ENCODE measurements at places on chromosomes 2 and 18. TPM values are rescaled to one million over a fixed set of nuclear protein-coding genes. Genes with fewer than 3 reads are reported as not detected.

The OR6B2 gene
- total RNA-seq = not detected

The ACMSD gene
- not detected for total RNA-seq

The MYO5B gene
- total RNA-seq = 22.6 TPM

The C2orf15 gene
- total RNA-seq = not detected

- H3K27ac ChIP-seq = no peak overlapping the region
- no peak overlapping the region for H3K4me3 ChIP-seq
- no peaks in the 10 kb centered on the region for H3K36me3 ChIP-seq
- H3K27me3 ChIP-seq = no peaks in the 10 kb centered on the region
Observed at GRCh38 chr2:230972046-230972445, 23.9 kb upstream of the SPATA3 start.

GRCh38 chr18:47333926-47334635, 82.6 kb upstream of the SKOR2 start:
- no peaks in the 10 kb centered on the region for H3K4me1 ChIP-seq
- H3K36me3 ChIP-seq = no peaks in the 10 kb centered on the region
- H3K4me3 ChIP-seq = no peak overlapping the region
- no peak for DNase-seq
- no peak overlapping the region for H3K27ac ChIP-seq

DNA sequence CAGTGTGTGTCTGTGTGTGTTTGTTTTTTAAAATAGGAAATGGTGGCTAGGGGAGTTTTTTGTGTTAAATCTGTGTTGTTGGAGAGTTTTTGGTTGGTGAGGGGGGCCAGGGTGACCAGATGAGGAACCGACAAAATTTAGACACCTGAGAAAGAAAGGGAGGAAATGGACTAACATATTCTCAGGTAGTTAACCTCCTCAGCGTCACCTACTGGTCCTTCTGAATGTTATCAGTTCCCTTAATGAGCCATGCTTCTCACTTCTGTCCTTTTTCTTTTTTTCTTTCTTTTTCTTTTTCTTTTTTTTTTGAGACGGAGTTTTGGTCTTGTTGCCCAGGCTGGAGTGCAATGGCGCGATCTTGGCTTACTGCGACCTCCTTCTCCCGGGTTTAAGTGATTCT, 107.0 kb downstream of the FMNL2 start:
- no peak for DNase-seq
- H3K4me3 ChIP-seq = no peak overlapping the region

GRCh38 chr18:24875777-24876176, 415.3 kb downstream of the HRH4 start:
- no peaks in the 10 kb centered on the region for H3K4me1 ChIP-seq
- DNase-seq = no peak
- no peaks in the 10 kb centered on the region for H3K27me3 ChIP-seq
- no peaks in the 10 kb centered on the region for H3K36me3 ChIP-seq
- no peak overlapping the region for H3K27ac ChIP-seq

- H3K36me3 ChIP-seq = no peaks in the 10 kb centered on the region
- no peak overlapping the region for H3K27ac ChIP-seq
- H3K27me3 ChIP-seq = no peaks in the 10 kb centered on the region
- H3K4me1 ChIP-seq = peaks cover 29% of the 10 kb centered on the region
- DNase-seq = no peak
Observed at GRCh38 chr18:62880034-62880433, 164.7 kb downstream of the PHLPP1 start.

DNA sequence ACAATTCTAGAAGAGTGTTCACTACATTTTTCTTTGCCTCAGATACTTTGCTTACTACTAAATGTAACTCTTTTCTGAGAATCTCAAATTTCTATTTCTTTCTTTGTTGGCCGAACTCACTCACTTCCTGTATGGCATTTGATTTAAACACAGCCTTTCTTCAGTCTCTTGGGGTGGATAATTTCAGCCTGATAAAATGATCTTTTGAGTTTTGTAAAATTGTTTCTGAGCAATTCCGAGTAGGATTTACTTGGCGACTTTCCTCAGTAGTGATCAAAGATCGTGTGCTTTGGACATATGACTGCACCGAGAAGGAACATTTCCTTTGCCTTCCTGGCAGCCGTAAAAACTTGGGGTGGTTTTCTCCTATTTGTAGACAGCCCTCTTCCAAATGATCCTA, 127.4 kb downstream of the DCDC2C start:
- no peak for DNase-seq
- no peaks in the 10 kb centered on the region for H3K27me3 ChIP-seq

DNA sequence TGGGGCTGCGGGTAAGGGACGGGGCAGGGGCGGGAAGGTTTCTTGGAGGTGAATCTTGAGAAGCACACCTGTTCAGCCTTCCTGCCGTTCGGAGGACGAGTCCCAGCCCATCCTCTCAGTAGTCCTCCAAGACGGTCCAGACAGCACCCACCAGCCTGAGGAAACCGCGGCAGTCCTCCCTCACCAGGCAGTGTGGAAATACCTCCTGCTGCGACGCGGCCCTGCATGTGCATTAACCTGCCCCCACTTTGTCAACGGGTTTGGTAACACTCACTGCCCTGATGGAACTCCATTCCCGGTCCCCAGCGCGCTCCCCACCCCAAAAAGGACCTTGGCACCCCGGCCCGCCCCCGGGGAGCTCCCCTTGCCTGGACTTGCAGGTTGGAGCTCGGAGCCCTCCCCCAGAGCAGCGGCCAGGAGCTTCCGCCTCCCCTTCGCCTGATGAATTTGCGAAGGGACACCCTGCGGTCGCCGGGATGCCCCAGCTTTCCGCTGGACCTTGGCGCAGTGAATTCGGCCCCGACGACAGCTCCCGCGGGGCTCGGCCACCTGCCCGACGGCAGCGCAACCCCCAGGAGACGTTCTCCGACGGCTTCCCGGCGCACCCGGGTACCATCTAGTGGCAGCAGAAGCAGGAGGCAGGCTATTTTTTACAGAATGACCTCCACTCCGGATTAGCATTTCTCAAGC, 31.5 kb downstream of the ACVR1C start:
- DNase-seq = no peak
- H3K4me3 ChIP-seq = no peak overlapping the region
- H3K27me3 ChIP-seq = no peaks in the 10 kb centered on the region
- no peak overlapping the region for H3K27ac ChIP-seq
- no peaks in the 10 kb centered on the region for H3K36me3 ChIP-seq

Data from vagina (tissue), 2 donors.